Lower lobe of right lung (tissue), 2 donors: ENCODE measurements at places on chromosomes 16 and 17. TPM values are rescaled to one million over a fixed set of nuclear protein-coding genes. Genes with fewer than 3 reads are reported as not detected.

GRCh38 chr17:81513372-81513752 lies 763 bp upstream of the ACTG1 start:
- H3K4me1 ChIP-seq: peaks cover 49% of the 10 kb centered on the region
- peaks cover 34% of the 10 kb centered on the region for H3K36me3 ChIP-seq
- peak overlapping the region; percentile 100 for H3K27ac ChIP-seq
- peak overlapping the region; percentile 94 for H3K4me3 ChIP-seq
- H3K27me3 ChIP-seq: no peaks in the 10 kb centered on the region
- peak; percentile 78 for DNase-seq

DNA sequence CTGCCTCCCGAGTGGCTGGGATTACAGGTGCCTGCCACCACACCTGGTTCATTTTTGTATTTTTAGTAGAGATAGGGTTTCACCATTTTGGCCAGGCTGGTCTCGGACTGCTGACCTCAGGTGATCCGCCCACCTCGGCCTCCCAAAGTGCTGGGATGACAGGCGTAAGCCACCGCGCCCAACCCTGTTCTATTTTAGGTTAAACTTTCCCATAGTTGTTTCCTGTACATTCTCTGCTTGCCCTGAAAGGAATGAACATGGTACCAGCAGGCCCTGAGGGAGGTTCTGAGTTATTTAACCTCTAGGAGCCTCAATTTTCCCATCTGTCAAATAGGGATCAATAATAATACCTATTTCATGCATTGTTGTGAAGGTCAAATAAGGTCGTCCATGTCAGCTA lies 11.0 kb upstream of the CDH5 start:
- no peak overlapping the region for H3K4me3 ChIP-seq
- DNase-seq: no peak
- H3K36me3 ChIP-seq: no peaks in the 10 kb centered on the region
- H3K27ac ChIP-seq: no peak overlapping the region
- H3K4me1 ChIP-seq: peaks cover 30% of the 10 kb centered on the region

DNA sequence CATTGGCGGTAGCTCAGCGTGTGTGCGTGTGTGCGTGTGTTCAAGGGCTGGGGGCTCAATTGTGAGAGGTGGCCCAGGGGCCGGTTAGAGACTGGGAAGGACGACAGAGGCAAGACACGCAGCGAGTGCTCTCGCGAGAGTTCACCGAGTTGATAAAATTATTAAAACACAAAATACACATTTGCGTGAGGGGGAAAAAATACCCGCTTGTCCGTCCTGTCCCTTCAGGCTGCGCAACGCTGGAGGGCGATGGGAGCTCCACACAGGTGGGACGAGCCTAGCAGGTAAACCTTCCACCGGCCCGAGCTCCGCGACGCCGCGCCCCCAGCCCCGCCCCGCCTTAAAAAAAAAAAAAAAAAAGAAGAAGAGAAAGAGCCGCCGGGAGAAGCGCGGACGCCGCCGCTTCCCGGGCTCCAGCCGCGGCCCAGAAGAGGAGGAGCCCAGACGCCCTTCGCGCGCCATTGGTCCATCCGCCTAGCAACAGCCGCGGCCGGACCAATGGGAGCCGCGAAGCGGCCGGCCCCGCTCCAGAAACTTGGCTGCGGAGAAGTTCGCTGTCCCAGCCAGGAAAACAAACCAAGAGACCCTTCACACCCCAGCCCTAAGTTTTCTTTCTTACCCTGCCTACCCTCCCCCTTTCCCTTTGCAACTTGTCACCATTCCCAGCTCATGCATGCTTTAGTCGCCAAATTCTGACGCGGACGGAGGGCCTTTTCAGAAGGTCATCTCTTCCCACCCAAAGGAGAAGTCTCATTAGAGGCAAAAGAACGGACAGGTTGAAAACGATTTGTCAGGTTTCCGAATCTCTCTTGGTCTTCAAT lies 169.9 kb upstream of the MAF start:
- no peaks in the 10 kb centered on the region for H3K36me3 ChIP-seq
- peak overlapping the region; percentile 73 for H3K27ac ChIP-seq
- no peaks in the 10 kb centered on the region for H3K27me3 ChIP-seq
- peaks cover 30% of the 10 kb centered on the region for H3K4me1 ChIP-seq

Gene MYLK3
- total RNA-seq: 2.0 TPM

DNA sequence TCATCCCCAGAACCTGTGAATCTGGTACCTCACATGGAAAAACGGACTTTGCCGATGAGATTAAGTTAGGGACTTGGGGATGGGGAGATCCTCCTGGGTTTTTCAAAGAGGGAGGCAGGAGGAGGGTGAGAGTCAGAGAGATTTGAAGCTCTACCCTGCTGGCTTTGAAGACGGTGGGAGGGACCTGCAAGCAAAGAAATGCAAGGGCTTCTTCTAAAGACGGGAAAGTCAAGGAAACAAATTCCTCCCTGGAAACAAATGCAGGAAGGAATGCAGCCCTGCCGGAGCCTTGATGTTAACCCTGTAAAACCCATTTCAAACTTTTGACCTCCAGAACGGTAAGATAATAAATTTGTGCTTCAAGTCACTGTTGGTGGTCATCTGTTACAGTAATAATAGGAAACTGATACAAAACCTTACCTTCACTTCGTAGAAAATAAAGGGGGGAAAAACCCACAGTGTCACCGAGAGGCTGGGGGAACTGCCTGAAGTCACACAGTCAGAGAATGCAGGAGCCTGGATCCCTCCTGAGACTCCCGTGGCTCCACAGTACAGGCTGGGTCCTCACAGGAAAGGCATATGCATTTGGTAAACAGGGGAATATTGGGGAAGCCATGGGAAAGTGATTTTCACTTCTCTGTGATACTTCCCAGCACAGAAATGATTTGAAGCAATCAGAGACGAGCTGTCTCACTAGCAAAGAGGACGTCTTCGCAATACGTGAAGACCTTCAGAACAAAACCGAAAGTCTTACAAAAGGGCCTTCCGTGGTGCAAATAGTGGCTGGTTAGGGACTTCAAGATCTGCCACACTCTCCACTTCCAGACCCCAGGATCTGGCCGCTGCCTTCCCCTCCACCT lies 58.9 kb upstream of the CLEC3A start:
- H3K36me3 ChIP-seq: no peaks in the 10 kb centered on the region
- no peak for DNase-seq
- H3K4me1 ChIP-seq: no peaks in the 10 kb centered on the region
- H3K4me3 ChIP-seq: no peak overlapping the region
- peaks cover 8% of the 10 kb centered on the region for H3K27me3 ChIP-seq

DNA sequence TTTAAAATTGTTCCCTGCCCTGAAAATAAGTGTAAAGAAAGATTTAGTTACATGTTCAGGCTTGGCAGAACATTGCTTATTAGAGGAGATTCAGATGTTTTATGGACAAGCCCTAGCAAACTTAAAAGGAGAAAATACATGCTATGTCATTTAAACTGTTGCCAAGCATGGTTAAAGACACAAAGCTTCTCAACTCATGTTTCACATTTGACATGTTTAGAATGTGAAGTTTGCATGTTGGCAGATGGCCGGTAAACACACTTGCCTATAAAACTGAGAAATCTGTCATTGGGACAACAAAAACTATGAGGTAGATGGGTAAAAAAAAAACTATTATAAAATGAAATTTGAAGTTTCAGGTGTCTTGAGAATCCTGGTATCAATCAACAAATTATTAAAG lies 5.8 kb downstream of the KRTAP29-1 start:
- H3K27ac ChIP-seq: no peak overlapping the region
- no peaks in the 10 kb centered on the region for H3K4me1 ChIP-seq
- H3K27me3 ChIP-seq: no peaks in the 10 kb centered on the region
- DNase-seq: no peak

DNA sequence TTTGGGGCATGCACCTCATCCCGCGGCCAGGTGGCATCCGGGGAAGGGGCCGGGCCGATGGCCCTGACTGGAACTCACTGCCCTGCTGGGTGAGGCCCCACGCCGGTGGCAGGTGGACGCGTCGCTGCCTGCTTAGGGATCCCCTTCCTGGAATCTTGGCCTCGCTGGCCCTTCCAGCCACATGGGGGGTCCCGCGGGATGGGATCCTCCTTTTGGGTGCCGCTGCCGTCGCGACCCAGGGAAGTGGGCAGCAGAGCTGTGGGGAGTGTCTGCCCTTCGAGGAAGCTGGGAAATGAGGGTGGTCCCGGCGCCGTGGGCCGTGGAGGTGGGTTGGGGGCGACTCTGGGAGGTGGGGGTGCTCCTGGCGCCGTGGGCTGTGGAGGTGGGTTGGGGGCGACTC lies 12.8 kb downstream of the METRNL start:
- peaks cover 40% of the 10 kb centered on the region for H3K4me1 ChIP-seq
- DNase-seq: no peak
- H3K27ac ChIP-seq: peak overlapping the region; percentile 85
